ENCODE measurements at places on chromosomes 16 and 17. TPM values are rescaled to one million over a fixed set of nuclear protein-coding genes. Genes with fewer than 3 reads are reported as not detected.

ZPBP2 gene
- total RNA-seq = not detected

- H3K4me1 ChIP-seq = peaks cover 27% of the 10 kb centered on the region
- no peaks in the 10 kb centered on the region for H3K36me3 ChIP-seq
- peak overlapping the region; percentile 68 for H3K27ac ChIP-seq
These were observed 141.4 kb downstream of the PMP22 start for GRCh38 chr17:15123593-15124263.

KRTAP17-1 gene
- total RNA-seq = not detected

DNA sequence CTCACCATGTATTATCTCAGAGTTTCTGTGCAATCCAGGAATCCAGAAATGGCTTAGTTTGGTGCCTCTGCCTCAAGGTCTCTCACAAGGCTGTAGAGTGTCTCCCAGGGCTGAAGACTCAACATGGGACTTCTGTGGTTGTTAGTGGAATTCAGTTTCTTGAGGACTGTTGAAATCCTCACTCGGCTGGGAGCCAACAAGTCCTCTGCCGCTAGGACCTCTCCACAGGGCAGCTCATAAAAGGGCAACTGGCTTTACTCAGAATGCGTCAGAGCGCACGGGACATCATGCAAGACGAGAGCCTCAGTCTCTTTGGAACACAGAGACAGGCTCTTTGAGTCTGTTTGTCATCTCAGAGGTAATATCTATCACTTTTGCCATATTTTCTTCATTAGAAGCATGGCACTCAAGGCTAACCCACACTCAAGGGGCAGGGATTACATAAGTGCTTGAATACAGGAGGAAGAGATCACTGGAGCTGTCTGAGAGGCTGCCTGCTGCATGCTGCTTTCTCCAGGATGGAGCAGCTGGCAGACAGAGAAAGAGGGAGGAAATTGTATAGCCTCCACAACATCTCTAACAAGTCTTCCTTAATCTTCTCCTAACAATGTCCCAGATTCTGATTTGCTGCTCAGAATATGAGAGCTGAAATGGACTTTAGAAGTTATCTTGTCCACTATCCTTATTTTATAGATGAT is 97.5 kb upstream of the ASIC2 start:
- no peak for DNase-seq
- H3K4me3 ChIP-seq = no peak overlapping the region
- no peaks in the 10 kb centered on the region for H3K4me1 ChIP-seq
- no peak overlapping the region for H3K27ac ChIP-seq
- H3K36me3 ChIP-seq = no peaks in the 10 kb centered on the region

MSRB1 gene
- total RNA-seq = 21.0 TPM

- peaks cover 10% of the 10 kb centered on the region for H3K4me1 ChIP-seq
- no peak overlapping the region for H3K27ac ChIP-seq
- DNase-seq = no peak
- H3K36me3 ChIP-seq = no peaks in the 10 kb centered on the region
- peaks cover 49% of the 10 kb centered on the region for H3K27me3 ChIP-seq
- no peak overlapping the region for H3K4me3 ChIP-seq
These were observed 3.6 kb upstream of the SLC13A5 start for GRCh38 chr17:6716736-6717135.

GRCh38 chr17:66025551-66025950 is 166.4 kb downstream of the CEP112 start:
- H3K4me1 ChIP-seq = peaks cover 3% of the 10 kb centered on the region
- no peak overlapping the region for H3K27ac ChIP-seq
- H3K36me3 ChIP-seq = peaks cover 39% of the 10 kb centered on the region
- DNase-seq = no peak
- no peaks in the 10 kb centered on the region for H3K27me3 ChIP-seq

- no peak overlapping the region for H3K27ac ChIP-seq
- H3K36me3 ChIP-seq = no peaks in the 10 kb centered on the region
- no peak for DNase-seq
- H3K4me3 ChIP-seq = no peak overlapping the region
- no peaks in the 10 kb centered on the region for H3K4me1 ChIP-seq
These were observed 12.3 kb downstream of the KRT9 start for GRCh38 chr17:41559548-41559947.

DNA sequence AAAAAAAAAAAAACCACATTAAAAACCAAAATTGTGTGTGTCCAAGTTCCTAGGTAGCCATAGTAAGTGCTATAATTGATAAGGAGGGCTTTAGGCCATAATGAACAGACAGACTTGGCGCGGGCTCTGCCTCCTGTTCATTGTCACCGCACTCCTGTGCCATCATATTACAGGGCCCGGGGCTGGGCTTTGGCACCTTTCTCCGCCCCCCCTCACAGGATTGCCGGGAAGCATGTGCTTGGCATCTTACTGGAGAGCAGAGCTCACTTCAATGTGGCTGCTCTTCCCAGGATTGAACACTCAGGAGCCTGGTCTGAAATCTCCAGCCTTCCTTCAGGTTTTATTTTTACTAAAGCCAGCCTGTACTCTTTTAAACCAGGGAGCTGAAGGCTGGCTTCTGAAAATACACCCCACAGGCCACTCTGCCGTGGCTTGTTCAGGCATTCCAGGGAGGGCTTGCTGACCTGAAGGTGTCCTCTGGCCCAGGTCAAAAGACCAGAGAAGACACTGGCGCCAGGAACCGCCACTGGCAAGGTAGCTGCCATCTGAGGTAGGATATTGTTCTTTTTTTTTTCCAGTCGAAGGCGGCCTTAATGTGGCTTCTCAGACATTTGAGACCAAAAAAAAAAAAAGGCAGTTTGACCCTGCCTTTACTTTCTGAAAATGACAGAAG is 39.3 kb downstream of the DHRS7B start:
- peaks cover 2% of the 10 kb centered on the region for H3K36me3 ChIP-seq
- DNase-seq = peak; percentile 53
- H3K27ac ChIP-seq = no peak overlapping the region
- H3K4me1 ChIP-seq = peaks cover 10% of the 10 kb centered on the region
- no peaks in the 10 kb centered on the region for H3K27me3 ChIP-seq

- peaks cover 12% of the 10 kb centered on the region for H3K4me1 ChIP-seq
- no peak overlapping the region for H3K4me3 ChIP-seq
- peaks cover 21% of the 10 kb centered on the region for H3K36me3 ChIP-seq
These were observed 22.3 kb downstream of the GJC1 start for GRCh38 chr17:44807817-44808155.

DNA sequence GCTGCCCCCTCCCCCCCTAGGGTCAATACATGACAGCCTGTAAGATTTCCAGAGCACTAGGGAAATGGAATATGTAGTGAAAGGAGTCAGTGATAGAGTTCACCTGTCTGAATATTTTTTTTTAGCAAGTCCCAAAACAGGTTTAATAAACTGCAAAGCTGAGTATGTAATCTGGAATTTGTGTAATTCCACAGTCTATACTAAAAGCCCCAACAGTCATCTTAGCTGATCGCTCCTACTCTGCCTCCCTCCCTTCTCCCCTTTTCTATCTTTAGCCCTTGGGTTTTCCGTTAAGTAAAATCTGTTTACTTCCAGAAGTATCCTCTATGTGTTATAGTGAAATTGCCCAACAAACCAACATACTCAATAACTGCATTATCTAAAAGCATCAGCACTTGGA is 3.5 kb downstream of the CDH13 start:
- H3K4me1 ChIP-seq = peaks cover 58% of the 10 kb centered on the region
- DNase-seq = no peak
- H3K27ac ChIP-seq = peak overlapping the region; percentile 76
- H3K4me3 ChIP-seq = no peak overlapping the region

DNA sequence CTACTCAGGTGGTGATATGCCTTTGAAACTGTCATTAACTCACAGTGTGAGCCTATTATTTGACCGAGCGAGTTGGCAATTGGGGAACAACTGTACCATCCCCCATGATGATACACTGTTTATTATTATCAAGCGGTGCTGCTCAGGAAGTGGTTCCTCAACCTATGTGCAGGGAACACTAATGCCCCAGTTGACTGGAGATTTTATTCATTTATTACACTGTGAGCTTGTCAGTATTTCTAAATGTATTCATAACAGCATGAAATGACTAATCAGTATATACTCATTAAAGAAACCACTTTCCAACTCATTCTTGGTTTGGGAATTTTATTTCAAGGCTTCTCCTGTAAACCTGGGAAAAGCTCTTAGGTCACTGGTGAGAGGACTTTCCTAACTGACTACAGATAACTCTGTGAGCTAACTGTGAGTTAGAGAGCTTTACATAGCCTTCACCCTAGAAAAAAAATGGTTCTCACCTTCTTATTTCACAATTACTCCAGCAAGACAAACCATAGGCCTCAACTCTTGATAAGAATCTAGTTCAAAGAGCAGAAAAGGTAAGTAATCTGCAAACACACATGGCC is 42.4 kb downstream of the NXPH3 start:
- H3K4me1 ChIP-seq = no peaks in the 10 kb centered on the region
- H3K4me3 ChIP-seq = no peak overlapping the region
- H3K27me3 ChIP-seq = no peaks in the 10 kb centered on the region

DNA sequence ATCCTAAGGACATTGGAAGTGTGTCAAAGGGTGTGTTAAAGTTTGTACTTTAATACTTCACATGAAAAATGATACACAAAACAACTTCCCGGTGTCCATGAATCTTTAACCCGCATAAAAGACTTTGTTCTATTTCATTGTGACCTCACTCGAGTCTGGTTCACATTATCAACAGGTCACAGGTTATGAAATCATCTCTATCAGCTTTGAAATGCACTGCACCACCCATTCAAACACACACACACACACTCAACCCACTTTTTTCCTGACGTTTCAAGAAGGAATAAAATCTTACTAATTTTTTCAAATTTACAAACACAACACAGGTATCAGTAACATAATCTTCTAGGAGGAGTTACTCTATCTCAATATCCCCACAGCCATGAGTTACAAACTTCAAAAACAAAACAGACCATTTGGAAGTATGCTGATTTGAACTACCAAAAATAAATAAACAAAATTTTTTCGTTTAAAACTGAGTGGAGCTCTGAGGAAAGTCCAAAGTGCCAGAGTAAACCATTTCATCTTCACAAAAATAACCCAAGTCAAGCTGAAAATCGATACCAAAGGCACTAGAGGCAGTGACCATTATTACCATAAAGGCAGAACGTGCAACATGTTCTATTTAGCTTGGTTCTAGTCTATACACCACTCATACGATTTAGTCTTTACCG is 2.7 kb downstream of the ACOX1 start:
- peaks cover 17% of the 10 kb centered on the region for H3K36me3 ChIP-seq
- H3K27me3 ChIP-seq = no peaks in the 10 kb centered on the region
- peaks cover 43% of the 10 kb centered on the region for H3K4me1 ChIP-seq

ZFHX3 gene
- total RNA-seq = 97.0 TPM

DNA sequence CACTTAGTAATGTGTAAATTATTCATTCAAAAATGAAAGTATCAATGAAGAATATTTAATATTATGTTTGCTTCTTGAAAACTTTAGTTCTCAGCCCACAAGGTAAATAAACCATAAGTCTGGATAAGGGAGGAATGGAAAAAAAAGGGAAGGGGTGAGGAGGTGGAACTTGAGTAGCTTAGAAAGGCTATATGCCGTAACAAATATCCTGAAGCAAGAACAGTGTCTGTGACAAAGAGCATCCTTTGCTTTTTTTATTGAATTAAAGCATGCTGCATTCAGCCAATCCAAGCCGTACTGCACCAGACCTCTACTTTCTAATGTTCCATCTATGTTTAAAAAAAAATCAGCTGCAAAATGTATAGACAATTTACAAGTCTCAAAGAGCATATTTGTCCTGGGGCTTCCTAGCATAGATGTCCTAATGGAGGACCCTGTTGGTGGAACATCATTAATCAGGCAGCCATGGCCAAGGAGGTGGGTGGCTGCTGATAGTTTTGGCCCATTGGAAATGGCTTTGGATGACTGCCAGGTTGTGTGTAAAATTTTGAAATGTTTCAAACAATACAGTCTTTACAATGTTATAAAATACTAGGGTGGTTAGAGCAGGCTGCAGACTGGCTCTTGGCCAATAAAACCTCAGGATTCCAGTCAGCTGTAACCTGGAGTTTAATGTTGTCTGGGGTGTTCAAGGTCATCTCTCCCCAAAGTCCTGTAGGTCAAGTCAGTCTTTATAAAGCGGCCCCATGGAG is 895.8 kb upstream of the SOX9 start:
- no peak overlapping the region for H3K4me3 ChIP-seq
- no peaks in the 10 kb centered on the region for H3K4me1 ChIP-seq
- no peak overlapping the region for H3K27ac ChIP-seq

DNA sequence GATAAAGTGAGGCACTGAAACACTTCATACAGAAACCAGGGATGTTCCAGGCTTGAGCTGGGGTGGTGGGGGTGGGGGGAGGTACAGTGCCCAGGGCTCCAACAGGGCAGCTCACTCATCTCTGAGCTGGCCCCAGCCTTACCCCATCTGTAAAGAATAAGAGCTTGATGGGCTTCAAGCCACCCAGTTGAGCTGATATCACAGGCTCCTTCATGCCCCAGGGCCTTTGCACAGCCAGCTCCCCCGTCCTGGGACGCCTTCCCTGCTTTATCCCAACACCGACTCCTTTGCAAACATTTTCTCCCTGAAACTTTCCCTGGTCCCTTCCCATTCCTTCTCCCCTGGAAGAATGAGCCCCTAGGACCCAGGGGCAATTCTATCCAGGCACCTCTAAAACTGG is 261.7 kb downstream of the PARN start:
- H3K36me3 ChIP-seq = no peaks in the 10 kb centered on the region
- DNase-seq = no peak
- no peaks in the 10 kb centered on the region for H3K27me3 ChIP-seq
- peaks cover 31% of the 10 kb centered on the region for H3K4me1 ChIP-seq
- no peak overlapping the region for H3K4me3 ChIP-seq

GRCh38 chr17:67390646-67391361 is 13.7 kb downstream of the PITPNC1 start:
- DNase-seq = no peak
- H3K27me3 ChIP-seq = no peaks in the 10 kb centered on the region
- H3K27ac ChIP-seq = peak overlapping the region; percentile 68
- peaks cover 3% of the 10 kb centered on the region for H3K36me3 ChIP-seq
- H3K4me1 ChIP-seq = peaks cover 16% of the 10 kb centered on the region

GRCh38 chr16:11717811-11718210 is 24.8 kb downstream of the TXNDC11 start:
- no peak overlapping the region for H3K4me3 ChIP-seq
- peak overlapping the region; percentile 18 for H3K27ac ChIP-seq
- H3K4me1 ChIP-seq = peaks cover 20% of the 10 kb centered on the region
- H3K36me3 ChIP-seq = peaks cover 28% of the 10 kb centered on the region
- no peaks in the 10 kb centered on the region for H3K27me3 ChIP-seq
- DNase-seq = no peak

DNA sequence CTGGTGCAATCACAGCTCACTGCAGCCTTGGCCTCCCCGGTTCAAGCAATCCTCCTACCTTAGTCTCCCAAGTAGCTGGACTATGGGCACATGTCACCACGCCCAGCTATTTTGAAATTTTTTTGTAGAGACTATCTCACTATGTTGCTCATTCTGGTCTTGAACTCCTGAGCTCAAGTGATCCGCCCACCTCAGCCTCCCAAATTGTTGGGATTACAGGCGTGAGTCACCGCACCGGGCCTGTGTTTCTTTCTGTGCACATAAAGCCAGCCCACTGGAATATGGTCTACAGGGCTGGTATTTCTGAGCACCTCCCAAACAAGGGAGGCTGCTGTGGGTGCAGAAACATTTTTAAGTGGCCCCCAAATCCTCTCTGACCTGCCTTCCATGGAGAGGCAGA is 8.4 kb downstream of the TMEM95 start:
- H3K36me3 ChIP-seq = no peaks in the 10 kb centered on the region
- no peaks in the 10 kb centered on the region for H3K4me1 ChIP-seq
- DNase-seq = no peak

- H3K4me3 ChIP-seq = no peak overlapping the region
- peaks cover 32% of the 10 kb centered on the region for H3K4me1 ChIP-seq
- H3K27ac ChIP-seq = peak overlapping the region; percentile 57
- H3K36me3 ChIP-seq = peaks cover 1% of the 10 kb centered on the region
- no peaks in the 10 kb centered on the region for H3K27me3 ChIP-seq
These were observed 28.5 kb downstream of the STAT5B start for GRCh38 chr17:42247734-42248133.

Measured in osteocyte (in vitro differentiated cells).